ENCODE measurements at places on chromosomes 6 and 20. TPM values are rescaled to one million over a fixed set of nuclear protein-coding genes. Genes with fewer than 3 reads are reported as not detected.

NFATC2 gene
- total RNA-seq: 20.8 TPM

TFAP2A gene
- total RNA-seq: 8.7 TPM

- no peak overlapping the region for H3K4me3 ChIP-seq
- peaks cover 5% of the 10 kb centered on the region for H3K27me3 ChIP-seq
- no peak for DNase-seq
- H3K4me1 ChIP-seq: no peaks in the 10 kb centered on the region
- H3K27ac ChIP-seq: no peak overlapping the region
These were observed 1.0 kb upstream of the VGLL2 start for GRCh38 chr6:117264369-117264691.

MYB gene
- total RNA-seq: 2.7 TPM

THBD gene
- 1.0 TPM for total RNA-seq

- H3K4me3 ChIP-seq: no peak overlapping the region
- no peaks in the 10 kb centered on the region for H3K36me3 ChIP-seq
- peak; percentile 5 for DNase-seq
These were observed 23.9 kb downstream of the DUSP22 start for GRCh38 chr6:315921-316752.

LHFPL5 gene
- not detected for total RNA-seq

DNA sequence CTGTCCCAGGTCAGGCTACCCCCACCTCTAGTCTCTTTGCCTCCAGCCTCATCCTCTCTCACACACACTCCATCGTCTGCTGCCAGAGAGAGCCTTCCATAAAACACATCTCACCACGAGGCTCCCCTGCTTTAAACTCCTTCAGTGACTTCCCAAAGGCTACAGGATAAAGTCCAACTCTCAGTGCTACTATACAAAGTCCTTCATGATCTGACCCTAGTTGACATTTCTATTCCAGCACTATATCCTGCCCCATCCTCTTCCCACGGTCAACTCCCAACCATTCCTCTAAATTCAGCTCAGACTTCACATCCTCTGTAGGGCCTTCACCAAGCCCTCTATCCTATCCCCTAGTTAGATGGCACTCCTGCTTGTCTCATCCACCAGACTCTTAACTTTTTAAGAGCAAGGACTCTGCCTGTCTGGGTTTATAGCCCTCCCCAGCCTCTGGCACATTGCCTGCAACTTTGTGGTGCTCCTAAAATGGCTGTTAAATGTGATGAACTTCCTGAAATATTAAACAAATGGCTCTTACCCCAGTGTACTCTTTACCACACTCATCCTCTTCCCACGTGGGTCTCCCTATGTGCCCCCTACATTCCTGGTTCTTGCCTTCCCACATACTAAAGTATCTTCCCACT, 36.1 kb downstream of the KIF16B start:
- no peak overlapping the region for H3K4me3 ChIP-seq
- no peaks in the 10 kb centered on the region for H3K4me1 ChIP-seq
- no peak overlapping the region for H3K27ac ChIP-seq
- no peak for DNase-seq

DNA sequence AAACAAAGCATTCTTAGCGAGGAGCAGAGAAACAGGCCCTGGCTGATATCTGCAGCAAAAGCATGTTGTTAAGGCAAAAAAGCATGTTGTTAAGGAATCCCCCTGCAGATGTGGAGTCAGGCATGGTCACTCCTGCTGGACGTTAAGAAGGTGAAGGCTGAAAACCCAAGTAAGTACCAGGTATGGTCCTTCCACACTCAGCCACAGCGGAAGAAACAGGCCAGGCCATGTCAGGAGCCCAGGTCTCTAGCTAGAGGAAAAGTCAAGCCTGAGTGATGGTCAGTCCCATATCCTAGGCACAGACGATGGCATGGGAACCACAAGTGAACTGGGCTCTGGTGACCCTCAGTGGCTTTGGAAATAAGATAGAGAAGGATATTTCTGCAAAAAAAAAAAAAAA, 32.5 kb upstream of the MAS1L start:
- no peak overlapping the region for H3K27ac ChIP-seq
- H3K4me3 ChIP-seq: no peak overlapping the region
- H3K4me1 ChIP-seq: no peaks in the 10 kb centered on the region

HLA-DPA1 gene
- not detected for total RNA-seq

DNA sequence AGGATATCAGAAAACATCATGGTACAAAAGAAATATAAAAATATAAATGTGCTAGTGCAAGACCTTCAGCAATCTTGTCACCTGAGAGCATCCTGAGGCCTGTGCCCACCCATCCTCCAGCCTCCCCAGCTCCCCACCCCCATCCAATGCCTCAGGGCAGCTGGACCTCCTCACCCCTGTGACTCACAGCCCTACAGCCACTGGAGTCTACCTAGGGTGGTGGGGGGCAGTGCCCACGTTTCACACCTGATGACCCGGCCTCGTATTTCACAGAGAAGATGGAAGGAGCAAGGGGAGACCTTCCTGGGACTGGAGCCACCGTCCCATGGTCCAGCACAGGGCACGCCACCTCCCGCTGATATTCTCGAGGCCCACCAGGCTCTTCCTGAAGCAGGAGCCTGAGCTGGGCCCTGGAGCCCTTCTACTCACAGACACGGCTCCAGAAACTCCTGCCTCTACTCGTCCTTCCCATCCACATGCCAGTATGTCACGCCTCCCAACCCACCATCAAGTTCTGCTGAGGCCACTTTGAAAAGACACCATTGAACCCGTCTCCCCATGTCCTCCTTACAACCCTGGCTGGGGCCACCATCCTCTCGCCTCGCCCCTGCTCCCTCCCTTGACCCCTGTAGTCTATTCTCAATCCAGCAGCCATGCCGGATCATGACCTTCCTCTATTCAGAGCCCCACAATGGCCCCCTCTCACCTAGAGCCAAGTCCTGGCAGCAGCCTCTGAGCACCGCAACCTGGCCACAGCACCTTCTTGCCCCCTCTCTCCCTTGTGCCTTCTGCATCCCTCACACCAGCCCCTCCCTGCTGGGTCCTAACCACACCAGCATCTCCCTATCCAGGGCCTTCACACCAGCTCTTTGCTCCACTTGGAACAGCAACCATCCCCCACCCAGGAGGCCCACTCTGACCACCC, 13.3 kb downstream of the APMAP start:
- no peak overlapping the region for H3K4me3 ChIP-seq
- H3K4me1 ChIP-seq: no peaks in the 10 kb centered on the region
- H3K27me3 ChIP-seq: no peaks in the 10 kb centered on the region
- H3K36me3 ChIP-seq: peaks cover 7% of the 10 kb centered on the region

- no peaks in the 10 kb centered on the region for H3K27me3 ChIP-seq
- no peak overlapping the region for H3K4me3 ChIP-seq
- H3K4me1 ChIP-seq: no peaks in the 10 kb centered on the region
- H3K27ac ChIP-seq: no peak overlapping the region
- no peak for DNase-seq
These were observed 138.3 kb downstream of the IPCEF1 start for GRCh38 chr6:154218301-154218700.

TXLNB gene
- not detected for total RNA-seq

GRCh38 chr6:50655848-50656453, 57.4 kb upstream of the TFAP2D start:
- no peaks in the 10 kb centered on the region for H3K36me3 ChIP-seq
- peak; percentile 18 for DNase-seq
- H3K4me3 ChIP-seq: no peak overlapping the region

- no peak overlapping the region for H3K4me3 ChIP-seq
- no peaks in the 10 kb centered on the region for H3K27me3 ChIP-seq
- peaks cover 15% of the 10 kb centered on the region for H3K4me1 ChIP-seq
- DNase-seq: no peak
- H3K36me3 ChIP-seq: no peaks in the 10 kb centered on the region
These were observed 286.7 kb upstream of the CDYL start for GRCh38 chr6:4489538-4489937.

DNA sequence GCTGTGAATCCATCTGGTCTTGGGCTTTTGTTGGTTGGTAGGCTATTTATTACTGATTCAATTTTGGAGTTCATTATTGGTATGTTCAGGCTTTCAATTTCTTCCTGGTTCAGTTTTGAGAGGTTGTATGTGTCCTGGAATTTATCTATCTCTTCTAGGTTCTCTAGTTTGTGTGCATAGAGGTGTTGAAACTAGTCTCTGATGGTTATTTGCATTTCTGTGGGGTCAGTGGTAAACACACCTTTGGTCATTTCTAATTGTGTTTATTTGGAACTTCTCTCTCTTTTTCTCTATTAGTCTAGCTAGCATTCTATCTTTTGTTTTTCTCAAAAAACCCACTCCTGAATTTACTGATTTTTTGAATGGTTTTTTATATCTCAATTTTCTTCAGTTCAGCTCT, 70.1 kb upstream of the IRAK1BP1 start:
- no peak overlapping the region for H3K27ac ChIP-seq
- no peaks in the 10 kb centered on the region for H3K4me1 ChIP-seq
- DNase-seq: no peak
- H3K4me3 ChIP-seq: no peak overlapping the region
- no peaks in the 10 kb centered on the region for H3K36me3 ChIP-seq

DNA sequence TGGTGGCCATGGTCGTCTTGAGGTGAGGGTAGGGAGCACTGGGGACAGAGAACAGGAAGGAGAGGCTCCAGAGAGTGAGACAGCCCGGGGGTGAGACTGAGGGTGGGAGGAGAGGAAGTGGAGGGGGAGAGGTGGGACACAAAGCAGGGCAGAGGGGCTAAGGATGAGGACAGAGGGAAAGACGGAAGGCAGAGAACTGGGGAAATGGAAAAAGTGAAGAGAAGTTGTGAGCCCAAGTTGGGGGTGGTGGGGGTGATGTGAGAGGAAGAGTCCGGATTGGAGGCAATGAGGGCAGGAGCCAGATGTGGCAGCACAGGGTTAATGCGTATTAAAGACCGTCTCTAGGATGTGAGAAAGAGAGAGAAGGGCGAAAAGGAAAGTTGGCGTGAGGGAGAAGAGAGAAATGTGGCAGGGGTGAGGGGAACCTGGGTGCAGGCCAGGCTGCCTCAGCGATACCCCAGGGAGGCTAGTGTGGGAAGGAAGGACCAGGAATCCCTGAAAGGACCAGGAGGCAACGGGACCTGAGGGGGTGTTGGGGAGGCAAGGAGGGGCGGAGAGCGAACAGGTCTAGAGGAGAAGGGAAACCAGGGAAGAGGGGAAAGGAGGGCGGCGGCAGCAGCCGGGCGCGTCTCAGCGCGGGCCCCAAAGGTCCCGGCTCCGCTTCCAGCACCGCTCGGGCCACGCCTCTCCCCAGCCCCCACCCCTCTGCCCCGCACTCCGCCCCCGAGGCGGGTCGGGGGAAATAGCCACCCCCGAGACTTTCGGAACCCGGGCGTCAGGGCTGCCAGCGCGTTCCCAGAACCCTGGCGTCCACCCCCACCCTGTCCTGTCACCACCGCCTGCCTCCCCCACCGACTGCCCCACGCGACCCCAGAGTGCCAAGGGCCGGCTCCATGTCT, at the start of gene PPP1R18:
Gene PPP1R18 (minus strand): TSS at position 637 of the 899 bp plus-strand sequence. CDS start 627 bp downstream, at position 10.
- peak within 1 kb of the TSS; percentile 68 for H3K27ac ChIP-seq
- H3K4me1 ChIP-seq: peaks cover 19% of the 10 kb centered on the region
- peak within 1 kb of the TSS; percentile 78 for H3K4me3 ChIP-seq
- no peaks in the 10 kb centered on the region for H3K27me3 ChIP-seq

IL17A gene
- total RNA-seq: not detected

GRCh38 chr20:33649201-33649681, 12.9 kb upstream of the C20orf144 start:
- H3K27me3 ChIP-seq: no peaks in the 10 kb centered on the region
- DNase-seq: no peak
- H3K4me1 ChIP-seq: peaks cover 13% of the 10 kb centered on the region
- no peak overlapping the region for H3K27ac ChIP-seq

GRCh38 chr6:167079853-167080297, 43.0 kb upstream of the CCR6 start:
- no peak overlapping the region for H3K27ac ChIP-seq
- no peak overlapping the region for H3K4me3 ChIP-seq
- H3K4me1 ChIP-seq: no peaks in the 10 kb centered on the region

- DNase-seq: no peak
- no peak overlapping the region for H3K27ac ChIP-seq
- H3K4me3 ChIP-seq: no peak overlapping the region
- no peaks in the 10 kb centered on the region for H3K36me3 ChIP-seq
- no peaks in the 10 kb centered on the region for H3K4me1 ChIP-seq
- no peaks in the 10 kb centered on the region for H3K27me3 ChIP-seq
These were observed 6.7 kb upstream of the LAMP5 start for GRCh38 chr20:9507544-9508239.

DNA sequence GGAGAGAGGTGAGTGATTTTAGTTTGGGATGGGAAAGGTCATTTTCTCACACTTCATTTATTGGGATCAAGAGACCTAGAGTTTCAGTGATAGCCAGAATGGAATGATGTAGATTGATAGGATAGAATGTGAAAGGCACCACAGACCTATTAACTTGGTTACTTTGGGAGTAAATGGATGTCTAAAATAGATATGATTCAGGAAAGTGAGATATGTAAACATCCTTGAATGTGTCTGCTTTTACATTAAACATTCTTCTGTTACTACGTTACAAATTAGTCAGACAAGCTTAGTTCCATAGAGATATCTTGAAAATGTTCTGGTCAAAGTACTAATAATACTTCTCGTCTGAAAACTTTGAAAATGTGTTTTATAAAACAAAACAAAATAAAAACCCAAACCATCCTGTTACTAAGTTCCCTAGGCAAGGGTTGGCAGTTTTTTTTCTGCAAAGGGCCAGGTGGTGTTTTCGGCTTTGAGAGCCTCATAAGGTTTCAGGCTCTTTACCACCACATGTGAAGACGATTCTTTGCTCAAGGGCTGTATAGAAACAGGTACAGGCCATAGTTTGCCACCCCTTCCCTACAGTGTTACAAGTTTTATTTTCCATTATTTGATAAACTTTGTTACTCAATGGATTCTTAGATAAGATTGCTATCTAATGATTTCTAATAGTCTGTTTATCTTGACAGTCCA, 3.4 kb downstream of the CYB5R4 start:
- no peak overlapping the region for H3K4me3 ChIP-seq
- DNase-seq: no peak
- H3K27ac ChIP-seq: no peak overlapping the region
- H3K27me3 ChIP-seq: no peaks in the 10 kb centered on the region
- H3K36me3 ChIP-seq: peaks cover 4% of the 10 kb centered on the region
- 0 out of 2 replicates have a peak, but pooled peaks cover 3% of the 10 kb centered on the region for H3K4me1 ChIP-seq

DNA sequence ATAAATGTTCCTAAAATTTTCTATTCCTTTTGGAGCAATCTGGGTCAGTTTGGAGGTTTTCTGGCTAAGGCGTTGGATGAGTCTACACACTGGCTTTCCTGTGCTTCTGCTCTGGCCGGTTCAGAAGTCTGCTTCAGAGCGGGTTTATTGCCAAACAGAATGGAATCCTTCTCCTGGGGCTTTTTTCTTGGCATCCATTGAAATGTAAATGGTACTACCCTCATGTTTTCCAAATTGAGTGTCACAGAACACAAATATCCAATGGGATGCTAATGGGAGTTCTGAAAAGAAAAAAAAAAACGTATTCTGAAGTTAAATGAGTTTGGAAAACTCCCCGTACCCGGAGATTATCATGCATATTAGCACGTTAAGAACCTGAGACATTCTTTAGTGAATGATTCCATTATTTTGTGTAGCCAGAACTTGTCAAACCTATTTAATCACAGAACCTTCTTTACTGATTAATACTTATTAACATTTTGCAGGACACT, 930.3 kb downstream of the QKI start:
- no peak overlapping the region for H3K27ac ChIP-seq
- no peak for DNase-seq
- H3K4me1 ChIP-seq: no peaks in the 10 kb centered on the region
- no peak overlapping the region for H3K4me3 ChIP-seq
- no peaks in the 10 kb centered on the region for H3K36me3 ChIP-seq

BMP7 gene
- 317 TPM for total RNA-seq
